Activated T-helper 9 cell treated with anti-CD3 and anti-CD28 coated beads, Interleukin-2, amount 50 U/mL, for 16 hours (primary cell): ENCODE measurements at places on chromosomes 12 and 14.

DNA sequence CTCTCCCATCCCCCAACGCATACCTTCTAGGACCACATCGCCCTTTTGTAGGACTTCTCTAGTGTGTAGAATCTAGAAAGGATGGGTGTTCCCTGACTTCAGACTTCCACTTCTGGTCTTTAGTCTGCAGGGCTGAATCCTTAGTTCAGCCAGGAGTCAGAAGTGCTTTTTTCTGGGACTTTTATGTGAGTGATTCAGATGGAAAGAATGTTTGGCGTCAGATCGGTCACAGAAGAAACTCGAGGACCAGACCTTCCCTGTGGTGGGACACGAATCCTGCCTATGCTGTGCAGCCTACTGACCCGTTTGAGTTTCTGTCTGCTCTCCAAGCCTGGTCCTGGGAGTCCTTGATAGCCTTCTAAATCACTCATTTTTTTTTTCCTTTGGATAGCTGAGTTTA is 165.4 kb upstream of the SSTR1 start:
- DNase-seq, result no peak

- DNase-seq, result no peak
These were observed 18.2 kb upstream of the CLEC2D start for GRCh38 chr12:9651265-9651729.

- DNase-seq, result no peak
These were observed 5.0 kb downstream of the SLC39A5 start for GRCh38 chr12:56234746-56235436.

DNA sequence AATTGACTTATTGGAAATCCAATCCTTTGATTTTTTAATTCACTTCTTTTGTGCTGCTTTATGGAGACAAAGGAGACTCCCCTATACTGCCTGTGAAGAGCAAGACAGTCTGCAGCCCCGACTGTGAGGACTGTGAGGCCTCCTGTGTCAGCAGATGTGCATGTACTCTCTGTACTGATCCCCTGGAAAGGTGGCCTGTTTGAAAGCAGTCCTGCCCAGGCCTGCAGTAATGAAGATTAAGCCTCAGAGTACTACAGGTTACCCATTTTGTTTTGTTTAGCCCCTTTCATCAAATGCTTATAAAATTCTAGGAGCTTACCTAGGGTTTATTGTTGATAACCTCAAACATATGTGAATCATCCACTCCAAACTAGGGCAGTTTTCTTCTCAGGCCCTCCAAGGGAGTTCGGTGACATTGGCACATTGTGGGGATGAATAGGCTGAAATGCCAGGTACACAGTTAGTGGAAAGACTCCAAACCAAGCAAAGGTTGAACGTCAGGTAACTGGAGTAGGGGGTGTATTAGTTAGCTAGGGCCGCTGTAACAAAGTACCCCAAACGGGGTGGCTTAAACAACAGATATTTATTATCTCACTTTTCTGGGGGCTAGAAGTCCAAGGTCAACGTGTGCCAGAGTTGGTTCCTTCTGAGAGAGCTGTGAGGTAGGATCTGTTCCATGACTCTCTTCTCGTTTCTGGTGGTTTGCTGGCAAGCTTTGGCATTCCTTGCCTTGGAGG is 208.7 kb upstream of the BCL2L14 start:
- no peak for DNase-seq

DNA sequence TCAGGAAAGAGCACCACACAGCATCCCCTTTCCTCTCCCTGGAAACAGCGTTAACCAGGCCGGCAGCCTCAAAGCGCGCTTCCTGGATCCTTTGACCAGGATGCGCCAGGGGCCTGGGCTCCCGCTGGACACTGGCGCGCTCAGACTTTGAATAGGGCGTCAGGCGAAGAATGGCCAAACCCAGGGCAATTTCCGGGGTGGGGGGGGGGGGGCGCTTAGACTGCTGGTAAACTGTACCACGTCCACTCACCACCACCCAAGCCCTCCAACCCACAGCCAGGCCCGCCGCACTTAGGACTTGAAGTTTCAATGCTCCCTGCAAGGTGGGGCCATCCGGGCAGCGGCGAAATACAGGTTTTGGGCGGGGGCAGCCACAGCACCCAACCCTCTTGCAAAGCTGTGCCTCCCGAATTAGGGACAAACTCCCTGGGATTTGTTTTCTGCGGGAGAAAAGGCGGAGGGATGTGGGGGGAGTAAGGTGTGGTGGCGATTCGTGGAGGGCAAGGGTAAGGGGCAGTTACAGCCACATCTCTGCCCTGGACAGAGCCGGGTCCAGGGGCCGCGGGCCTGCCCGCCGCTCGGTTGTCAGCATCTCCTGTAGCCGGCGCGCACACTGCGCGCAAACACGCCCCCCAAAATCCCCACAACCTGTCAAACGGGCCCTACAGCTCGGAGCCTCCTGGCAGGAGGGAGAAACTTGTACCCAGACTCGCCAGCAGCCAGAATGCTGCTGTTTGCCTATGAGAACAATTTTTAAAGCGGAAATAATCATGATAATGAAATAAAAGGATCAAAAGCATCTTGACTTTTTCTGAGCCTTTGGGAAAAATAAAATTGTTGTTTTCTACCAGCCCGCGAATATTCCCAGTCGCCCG is 958 bp downstream of the RTN1 start:
- DNase-seq, result no peak

DNA sequence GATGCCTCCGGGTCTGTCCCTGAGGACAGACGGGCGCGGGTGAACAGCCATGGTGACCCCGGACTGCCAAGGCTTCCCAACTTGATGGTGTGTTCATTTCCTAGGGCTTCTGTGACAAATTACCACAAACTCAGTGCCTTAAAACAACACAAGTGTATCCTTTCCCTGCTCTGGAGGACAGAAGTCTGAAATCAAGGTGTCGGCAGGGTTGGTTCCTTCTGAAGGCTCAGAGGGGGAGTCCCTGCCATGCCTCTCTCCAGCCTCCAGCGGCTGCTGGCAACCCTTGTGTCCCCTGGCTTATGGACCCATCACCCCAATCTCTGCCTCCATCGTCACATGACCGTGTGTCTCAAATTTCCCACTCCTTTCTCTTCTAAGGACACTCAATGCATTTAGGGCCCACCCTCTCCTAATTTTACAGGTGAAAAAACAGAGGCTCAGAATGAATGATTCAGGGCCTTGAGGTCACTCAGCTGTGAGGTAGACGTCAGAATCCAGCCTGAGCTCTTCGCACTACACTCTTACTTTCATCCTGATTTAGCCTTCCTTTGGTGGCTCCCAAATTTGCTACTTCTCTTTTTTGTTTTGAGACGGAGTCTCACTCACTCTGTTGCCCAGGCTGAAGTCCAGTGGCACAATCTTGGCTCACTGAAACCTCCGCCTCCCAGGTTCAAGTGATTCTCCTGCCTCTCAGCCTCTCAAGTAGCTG is 45.4 kb downstream of the VCPKMT start:
- no peak for DNase-seq

DNA sequence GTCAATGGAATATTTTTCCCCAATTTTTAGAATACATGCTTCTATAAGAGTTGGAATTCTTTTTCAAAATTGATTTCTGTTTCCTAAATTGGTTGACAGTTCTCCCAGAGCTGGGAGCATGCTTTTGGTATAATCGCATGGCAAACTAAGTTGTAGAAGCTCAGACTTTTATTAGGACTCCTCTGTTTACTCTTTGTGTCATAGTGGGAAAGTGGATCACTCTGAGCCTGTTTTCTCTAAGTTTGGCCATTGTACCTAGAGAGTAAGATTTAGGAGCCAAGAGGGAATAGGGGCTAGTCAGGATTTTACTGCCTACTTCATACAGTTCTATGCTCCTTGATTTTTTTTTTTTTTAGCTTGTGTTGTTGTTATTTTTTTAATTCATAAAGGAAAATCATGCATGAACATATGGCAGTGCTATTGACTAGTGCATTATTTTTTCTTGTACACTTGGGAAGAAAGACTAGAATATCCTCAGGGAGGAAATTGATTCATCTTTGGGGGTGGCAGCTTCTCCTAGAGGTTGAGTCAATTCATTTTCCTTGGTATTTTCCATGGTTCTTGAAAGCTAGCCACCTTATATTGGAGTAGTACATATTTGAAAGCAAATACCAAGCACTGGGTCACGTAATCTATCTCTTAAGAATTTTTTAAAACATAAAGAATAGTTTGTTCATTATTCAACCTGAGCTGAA is 77.7 kb upstream of the TRAF3 start:
- no peak for DNase-seq

DNA sequence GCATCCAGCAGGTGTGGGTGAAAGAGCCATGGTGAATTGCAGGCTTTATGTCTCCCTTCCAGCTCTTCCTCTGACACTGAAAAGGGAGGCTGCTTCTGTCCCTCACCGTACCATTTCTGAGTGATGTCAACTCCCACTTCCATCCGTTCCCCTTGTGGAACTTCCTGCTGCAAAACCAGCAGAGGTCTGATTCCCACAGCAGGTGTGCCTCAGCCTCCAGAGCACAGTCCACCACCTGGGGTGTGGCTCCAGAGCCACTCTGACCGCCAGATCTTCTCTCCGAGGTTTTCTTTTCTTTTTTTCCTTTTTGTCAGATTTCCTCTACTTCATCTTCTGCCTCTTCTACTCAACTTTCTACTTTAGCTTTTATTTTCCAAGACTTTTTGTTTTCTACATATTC is 62.7 kb downstream of the CDC42BPB start:
- DNase-seq, result no peak

DNA sequence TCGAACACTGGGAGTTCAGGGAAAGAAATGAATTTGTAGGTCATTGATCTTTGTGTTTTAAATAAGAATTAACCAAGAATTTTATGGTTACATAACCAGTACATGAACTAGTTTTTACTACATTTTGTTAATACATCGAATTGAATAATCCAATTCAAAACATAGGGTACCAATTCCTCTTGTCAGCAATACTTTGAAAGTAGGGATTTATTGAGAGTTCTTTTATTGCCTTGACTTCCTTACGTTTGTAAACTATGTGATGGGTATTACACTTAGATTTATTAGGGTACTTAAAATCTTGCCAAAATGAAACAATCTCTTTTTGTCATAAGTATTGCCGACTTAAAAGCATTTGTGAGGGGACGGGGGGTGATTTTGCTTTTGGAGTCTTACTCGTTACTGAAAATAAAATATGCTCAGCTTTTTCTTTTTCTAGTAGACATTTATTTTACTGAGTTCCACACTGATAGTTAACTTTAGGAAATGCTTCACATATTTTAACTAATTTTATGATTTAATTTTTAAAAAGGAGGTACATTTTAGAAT is 22.4 kb downstream of the SOCS2 start:
- DNase-seq, result no peak

DNA sequence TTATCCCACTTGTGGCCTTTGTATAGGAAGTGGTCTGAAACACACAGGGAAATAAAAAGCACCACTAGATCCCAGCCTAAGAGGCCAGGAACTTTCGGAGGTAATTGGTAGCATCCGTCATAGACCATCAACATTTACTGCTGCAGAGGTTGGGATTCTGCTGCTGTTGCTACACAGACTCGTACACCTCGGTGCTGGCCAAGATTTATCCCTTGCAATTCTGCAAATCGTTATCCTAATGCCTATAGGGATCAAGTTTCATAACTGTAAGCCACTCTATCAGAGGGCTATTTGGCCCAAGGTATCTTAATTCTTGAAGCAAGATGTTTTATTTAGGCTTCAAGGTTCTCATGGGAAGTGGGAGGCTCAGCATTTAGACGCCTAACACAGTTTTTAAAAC is 913.6 kb downstream of the GALC start:
- no peak for DNase-seq

DNA sequence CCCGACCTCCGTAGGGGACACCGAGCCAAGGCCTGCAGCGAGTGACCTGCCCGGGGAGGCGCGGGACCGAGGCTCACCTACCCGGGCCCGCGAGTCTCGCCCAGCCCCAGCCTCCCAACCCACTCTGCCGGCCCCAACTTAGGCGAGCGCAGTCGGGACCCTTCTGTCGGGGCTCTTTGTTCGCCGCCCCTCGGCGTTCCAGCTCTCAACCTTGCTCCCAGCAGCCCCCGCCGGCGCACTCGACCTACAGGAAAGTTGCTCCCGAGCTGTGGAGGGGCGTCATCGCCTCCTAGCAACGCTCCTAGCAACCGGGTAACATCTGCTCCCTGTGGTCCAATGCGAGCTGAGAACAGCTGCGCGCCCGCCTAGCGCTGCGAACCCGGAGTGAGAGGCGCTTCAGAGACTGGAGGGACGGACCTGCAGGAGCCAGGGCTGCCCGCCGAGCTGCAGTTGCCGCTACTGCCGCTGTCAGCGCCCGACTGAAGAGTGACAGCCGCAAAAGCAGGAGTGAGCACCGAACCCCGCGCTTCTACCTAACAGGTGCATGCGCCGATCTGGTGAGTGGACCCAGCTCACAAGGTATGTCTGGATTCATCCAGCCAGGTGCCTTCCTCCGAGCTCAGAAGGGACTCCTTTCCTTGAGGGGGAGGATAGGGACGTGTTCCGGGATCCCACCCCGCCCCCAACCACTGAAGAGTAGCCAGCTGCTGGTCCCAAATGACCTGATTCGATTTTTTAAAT is 355.0 kb downstream of the SNAPC1 start:
- peak; percentile 16 for DNase-seq

- no peak for DNase-seq
These were observed 15.5 kb upstream of the MLXIP start for GRCh38 chr12:122062832-122063693.

DNA sequence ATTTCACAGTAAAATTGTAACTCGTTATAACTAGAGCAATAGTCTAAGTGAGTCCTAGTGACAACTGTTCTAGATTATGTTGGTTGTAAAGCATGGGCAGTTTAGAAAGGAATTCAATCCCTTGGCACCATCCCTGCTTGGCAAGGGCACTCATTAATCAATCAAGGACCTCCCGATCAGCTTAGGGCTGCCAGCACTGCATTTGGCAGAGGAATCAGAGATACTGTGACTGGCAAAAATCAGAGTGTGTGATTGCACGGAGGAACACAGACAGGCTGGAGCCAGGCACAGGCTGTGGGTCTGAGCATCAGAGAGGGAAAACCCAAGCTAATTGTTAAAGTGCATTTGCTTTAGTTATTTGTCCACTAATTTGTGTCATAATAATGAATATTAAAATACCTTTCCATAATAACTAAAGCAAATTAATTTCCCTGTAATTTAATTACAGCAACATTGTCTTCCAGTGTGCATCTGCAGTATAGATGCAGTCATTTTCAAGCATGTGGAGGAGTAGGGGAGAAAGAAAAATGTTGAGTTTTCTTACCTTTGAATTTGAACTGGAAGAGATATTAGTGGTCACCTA is 3.2 kb upstream of the EGLN3 start:
- DNase-seq, result no peak

DNA sequence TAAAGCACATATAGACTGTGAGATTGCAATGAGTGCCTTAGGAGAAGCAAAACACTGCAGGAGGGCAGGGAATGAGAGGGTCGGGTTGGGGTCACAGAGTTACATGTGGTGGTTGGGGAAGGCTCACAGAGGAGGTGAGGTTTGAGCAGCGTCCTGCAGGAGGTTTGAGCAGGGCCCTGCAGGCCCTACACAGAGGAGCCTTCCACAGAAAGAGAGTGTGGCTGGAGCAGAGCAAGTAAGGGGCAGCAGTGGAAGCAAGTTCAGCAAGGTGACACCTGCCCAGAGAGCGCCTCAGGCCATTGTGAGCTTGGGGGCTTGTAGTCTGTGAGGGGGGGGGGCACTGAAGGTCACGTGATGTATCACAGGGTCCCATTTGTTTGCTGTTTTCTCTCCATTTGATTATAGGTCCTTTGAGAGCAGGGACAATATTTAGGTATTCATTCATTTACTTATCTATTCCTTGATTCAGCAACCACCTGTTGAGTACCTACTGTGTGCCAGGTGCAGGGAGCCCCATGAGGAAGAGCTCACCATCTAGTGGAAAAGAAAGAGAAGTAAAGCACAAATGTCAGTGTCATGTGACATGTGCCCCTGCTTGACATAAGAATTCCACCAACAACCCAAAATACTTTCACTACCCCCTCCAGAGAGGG is 56.6 kb downstream of the GALNT16 start:
- no peak for DNase-seq
